ENCODE measurements at places on chromosomes 11 and 22. TPM values are rescaled to one million over a fixed set of nuclear protein-coding genes. Genes with fewer than 3 reads are reported as not detected.

The POTEH gene
- not detected for total RNA-seq

The MPZL3 gene
- total RNA-seq: 3.0 TPM

The C11orf21 gene
- total RNA-seq: 29.7 TPM

The SLC43A1 gene
- total RNA-seq: 8.9 TPM

The RAPSN gene
- total RNA-seq: 10.2 TPM

The VSIG10L2 gene
- total RNA-seq: not detected
